ENCODE measurements at places on chromosomes 2 and 18. TPM values are rescaled to one million over a fixed set of nuclear protein-coding genes. Genes with fewer than 3 reads are reported as not detected.

- no peak overlapping the region for H3K4me3 ChIP-seq
- DNase-seq: peak; percentile 55
- no peak overlapping the region for H3K27ac ChIP-seq
- no peaks in the 10 kb centered on the region for H3K36me3 ChIP-seq
- H3K27me3 ChIP-seq: no peaks in the 10 kb centered on the region
Measured at GRCh38 chr18:74722237-74722636, 124.6 kb downstream of the ZNF407 start.

- DNase-seq: no peak
- H3K27me3 ChIP-seq: no peaks in the 10 kb centered on the region
- H3K27ac ChIP-seq: no peak overlapping the region
- no peaks in the 10 kb centered on the region for H3K4me1 ChIP-seq
- H3K4me3 ChIP-seq: no peak overlapping the region
Measured at GRCh38 chr2:127134833-127135830, 28.2 kb upstream of the BIN1 start.

- no peaks in the 10 kb centered on the region for H3K36me3 ChIP-seq
- no peaks in the 10 kb centered on the region for H3K27me3 ChIP-seq
- H3K27ac ChIP-seq: no peak overlapping the region
- no peak overlapping the region for H3K4me3 ChIP-seq
- no peak for DNase-seq
Measured at GRCh38 chr2:17263570-17263968, 254.7 kb downstream of the RAD51AP2 start.

Gene FECH
- total RNA-seq: 148 TPM

GRCh38 chr18:76121011-76121410 is 374.0 kb downstream of the ZNF516 start:
- no peak overlapping the region for H3K27ac ChIP-seq
- DNase-seq: no peak
- no peak overlapping the region for H3K4me3 ChIP-seq
- no peaks in the 10 kb centered on the region for H3K4me1 ChIP-seq
- no peaks in the 10 kb centered on the region for H3K36me3 ChIP-seq

DNA sequence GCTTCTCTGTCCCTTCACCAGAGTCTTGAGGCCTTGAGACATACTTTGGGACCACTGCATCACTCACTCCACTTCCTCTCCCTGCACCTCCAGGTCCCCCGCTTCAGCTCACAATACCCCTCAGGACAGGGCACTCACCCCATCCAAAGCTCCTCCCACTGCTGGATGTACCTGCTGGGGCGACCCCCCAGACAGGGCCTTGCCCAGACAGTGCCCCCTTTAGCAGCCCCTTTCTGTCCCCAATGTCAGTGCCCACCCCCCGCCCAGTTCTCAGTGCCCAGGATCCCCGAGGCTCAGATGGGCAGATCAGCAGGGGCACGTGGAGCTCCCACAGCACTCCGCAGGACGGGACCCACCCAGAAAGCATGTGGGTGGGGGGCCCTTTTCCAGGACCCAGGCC is 23.8 kb upstream of the IMP4 start:
- H3K27me3 ChIP-seq: no peaks in the 10 kb centered on the region
- no peak overlapping the region for H3K27ac ChIP-seq

Gene DSG1
- total RNA-seq: not detected

Gene NDUFB3
- total RNA-seq: 81.2 TPM
